ENCODE measurements at places on chromosomes 3 and 15.

GRCh38 chr3:133077688-133078087 lies 39.5 kb downstream of the TMEM108 start:
- no peak for DNase-seq

DNA sequence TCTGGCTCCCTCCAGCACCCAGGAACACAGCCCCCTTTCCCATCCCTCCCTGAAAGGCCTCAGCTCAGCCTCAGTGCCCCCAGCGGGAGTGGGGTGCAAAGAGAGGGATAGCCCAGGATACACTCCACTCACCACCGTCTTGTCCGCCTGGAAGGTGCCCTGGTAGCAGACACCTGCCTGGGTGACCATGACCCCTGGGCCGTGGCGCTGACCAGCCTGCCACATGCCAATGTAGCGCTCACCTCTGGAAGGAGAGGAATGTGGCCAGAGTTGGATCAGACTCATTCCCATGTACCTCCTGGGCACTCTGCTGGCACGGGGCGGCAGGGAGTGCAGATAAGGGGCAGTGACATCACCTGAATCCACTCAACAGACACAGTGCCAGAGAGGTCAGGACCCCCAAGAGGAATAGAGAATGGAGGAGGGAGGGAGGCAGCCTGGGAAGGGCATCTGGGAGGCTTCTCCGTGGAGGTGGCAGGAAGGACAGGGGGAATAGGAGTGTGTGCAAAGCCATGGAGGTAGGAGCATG lies 13.1 kb downstream of the ALS2CL start:
- no peak for DNase-seq

GRCh38 chr15:39530480-39531342 lies 50.2 kb upstream of the THBS1 start:
- no peak for DNase-seq

DNA sequence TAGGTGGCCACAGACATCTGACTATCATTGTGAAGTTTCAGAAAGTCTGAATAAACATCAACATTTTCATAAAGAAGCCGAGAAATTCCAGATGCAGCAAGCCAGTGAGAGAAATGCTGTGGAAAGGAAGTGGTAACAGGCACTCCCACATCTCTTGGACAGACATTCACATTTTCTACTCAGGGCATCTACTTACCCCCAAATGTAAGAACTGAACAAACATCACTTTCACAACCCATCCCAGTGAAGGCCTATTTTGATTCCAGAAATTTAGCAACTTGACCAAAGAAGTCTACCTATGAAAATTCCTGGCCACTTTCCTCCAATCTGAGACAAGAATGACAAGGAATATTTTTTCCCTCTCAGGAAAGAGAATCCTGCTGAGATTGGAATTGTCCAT lies 224.8 kb upstream of the DCBLD2 start:
- DNase-seq, result no peak

- DNase-seq, result peak; percentile 65
Measured at GRCh38 chr3:159765030-159765859, 223.4 kb upstream of the IL12A start.
